ENCODE measurements at places on chromosomes 5 and 9.

DNA sequence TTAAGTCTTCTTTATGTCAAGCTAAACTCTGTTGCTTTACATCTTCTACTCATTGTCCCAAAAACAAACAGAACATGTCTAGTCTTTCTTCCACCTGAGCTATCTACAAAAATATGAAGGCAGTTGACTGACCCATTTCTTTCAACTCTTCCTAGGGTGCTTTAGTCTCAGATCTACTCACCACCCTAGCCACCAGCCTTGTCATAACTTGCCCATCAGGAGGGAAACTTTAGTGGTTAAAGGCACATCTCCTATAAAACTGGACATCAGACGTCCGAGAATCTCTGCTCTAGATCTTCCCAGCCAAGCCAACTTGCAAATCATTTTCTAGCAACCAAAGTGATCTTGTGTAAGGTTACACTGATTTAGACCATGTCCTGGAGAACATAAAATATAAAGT, 205.0 kb downstream of the ACTL7B start:
- no peak for DNase-seq

- no peak for DNase-seq
These were observed 51.9 kb upstream of the POU5F2 start for GRCh38 chr5:93793159-93793781.

GRCh38 chr5:67999391-67999790, 216.2 kb upstream of the PIK3R1 start:
- no peak for DNase-seq

GRCh38 chr9:134356496-134357470, 30.5 kb downstream of the RXRA start:
- DNase-seq, result no peak

- no peak for DNase-seq
These were observed 17.6 kb upstream of the NDFIP1 start for GRCh38 chr5:142091012-142091411.
